Activated T-cell treated with anti-CD3 and anti-CD28 coated beads, Interleukin-2, amount 50 U/mL, for 4 hours (primary cell): ENCODE measurements at places on chromosomes 5 and 9. TPM values are rescaled to one million over a fixed set of nuclear protein-coding genes. Genes with fewer than 3 reads are reported as not detected.

FOXE1 gene
- not detected for total RNA-seq

CTXN3 gene
- not detected for total RNA-seq

CXXC5 gene
- total RNA-seq, result 1.4 TPM

PCDHGB2 gene
- total RNA-seq, result 0.40 TPM

EXOSC2 gene
- total RNA-seq, result 116 TPM

HK3 gene
- 0.19 TPM for total RNA-seq

ORM2 gene
- not detected for total RNA-seq

ACOT12 gene
- not detected for total RNA-seq

SLC30A5 gene
- 55.8 TPM for total RNA-seq

EIF4EBP3 gene
- total RNA-seq, result 10.8 TPM
